Activated effector memory CD4-positive, alpha-beta T cell treated with Interleukin-2 at 50 U/mL for 16 hours (primary cell): ENCODE measurements at places on chromosomes 3 and 15.
A peak's percentile ranks its signal among the peaks of the same experiment; 100 is the strongest.

GRCh38 chr15:52437646-52438045, 91.0 kb downstream of the MYO5A start:
- DNase-seq = no peak

DNA sequence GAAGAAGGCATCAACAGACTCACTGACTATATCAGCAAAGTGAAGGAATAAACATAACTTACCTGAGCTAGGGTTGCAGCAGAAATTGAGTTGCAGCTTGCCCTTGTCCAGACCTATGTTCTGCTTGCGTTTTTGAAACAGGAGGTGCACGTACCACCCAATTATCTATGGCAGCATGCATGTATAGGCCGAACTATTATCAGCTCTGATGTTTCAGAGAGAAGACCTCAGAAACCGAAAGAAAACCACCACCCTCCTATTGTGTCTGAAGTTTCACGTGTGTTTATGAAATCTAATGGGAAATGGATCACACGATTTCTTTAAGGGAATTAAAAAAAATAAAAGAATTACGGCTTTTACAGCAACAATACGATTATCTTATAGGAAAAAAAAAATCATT, 17.8 kb downstream of the LMOD3 start:
- no peak for DNase-seq

GRCh38 chr3:187954516-187954872, 199.5 kb upstream of the LPP start:
- no peak for DNase-seq

- DNase-seq = no peak
These were observed 7.0 kb downstream of the IQSEC1 start for GRCh38 chr3:13066236-13066635.

- DNase-seq = no peak
These were observed 274.7 kb upstream of the CTNNB1 start for GRCh38 chr3:40924559-40925141.

DNA sequence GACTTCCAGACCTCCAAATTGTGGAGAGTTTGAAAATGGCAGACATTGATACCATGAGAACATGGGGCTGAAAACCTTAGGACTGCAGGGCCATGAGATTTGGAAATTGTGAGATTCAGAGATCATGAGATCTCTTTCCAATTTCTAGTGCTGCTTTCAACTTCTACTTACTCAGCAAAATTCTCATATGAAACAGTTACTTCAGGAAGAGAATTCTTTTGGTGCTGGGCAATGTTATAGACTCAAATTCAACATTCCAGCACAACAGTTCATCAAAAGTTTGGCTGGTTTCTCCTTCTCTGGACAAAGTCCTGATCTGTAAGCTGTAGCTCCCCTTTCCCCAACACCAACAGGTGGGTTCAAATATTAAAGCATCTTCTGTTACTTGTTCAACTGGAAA, 506.9 kb upstream of the NECTIN3 start:
- DNase-seq = no peak

- no peak for DNase-seq
These were observed 12.9 kb downstream of the SPINT1 start for GRCh38 chr15:40856746-40857145.

- DNase-seq = no peak
These were observed 9.2 kb upstream of the ITGA11 start for GRCh38 chr15:68441045-68441743.

DNA sequence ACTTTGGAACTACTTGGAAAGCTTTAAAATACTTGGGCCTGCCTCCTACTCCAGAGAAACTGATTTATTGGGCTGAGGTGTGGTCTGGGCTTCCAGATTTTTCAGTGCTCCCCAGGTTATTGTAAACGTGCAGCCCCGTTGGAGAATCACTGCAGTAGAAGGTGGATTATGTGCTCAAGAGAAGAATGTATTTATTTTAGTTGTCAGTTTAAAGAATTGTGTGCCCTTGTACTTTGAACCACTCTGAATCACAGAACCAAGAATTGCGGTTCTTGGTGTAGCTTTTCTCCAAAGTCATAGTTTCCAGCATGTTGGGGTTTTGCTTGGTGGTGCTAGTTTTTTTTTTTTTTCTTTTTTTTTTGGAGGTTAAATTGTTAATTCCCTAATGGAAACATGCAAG, 1.6 kb downstream of the TATDN2 start:
- no peak for DNase-seq

DNA sequence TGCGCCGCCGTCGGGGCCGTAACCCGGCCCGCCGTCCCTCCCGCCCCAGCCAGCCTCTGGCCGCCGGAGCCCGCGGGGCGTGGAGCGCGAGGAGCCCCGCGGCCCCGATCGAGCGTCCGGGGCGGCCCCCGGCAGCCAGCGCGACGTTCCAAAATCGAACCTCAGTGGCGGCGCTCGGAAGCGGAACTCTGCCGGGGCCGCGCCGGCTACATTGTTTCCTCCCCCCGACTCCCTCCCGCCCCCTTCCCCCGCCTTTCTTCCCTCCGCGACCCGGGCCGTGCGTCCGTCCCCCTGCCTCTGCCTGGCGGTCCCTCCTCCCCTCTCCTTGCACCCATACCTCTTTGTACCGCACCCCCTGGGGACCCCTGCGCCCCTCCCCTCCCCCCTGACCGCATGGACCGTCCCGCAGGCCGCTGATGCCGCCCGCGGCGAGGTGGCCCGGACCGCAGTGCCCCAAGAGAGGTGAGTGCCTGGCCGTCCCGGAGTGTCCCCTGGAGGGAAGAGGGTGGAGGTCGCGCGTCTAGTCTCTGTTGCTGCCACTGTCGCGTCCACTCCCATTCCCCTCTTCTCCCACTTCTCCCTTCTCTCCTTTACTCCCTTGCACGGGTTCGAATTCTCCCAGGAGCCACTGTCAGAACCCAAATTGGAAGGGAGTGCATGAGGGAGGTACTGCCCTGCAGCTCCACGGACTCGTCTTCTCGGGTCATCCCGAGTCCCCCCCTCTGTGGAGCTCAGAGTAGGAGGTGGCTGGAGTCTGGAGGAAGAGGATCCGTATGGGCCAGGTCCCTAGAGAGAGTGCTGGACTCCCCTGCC, 585 bp downstream of the CSK start:
- peak; percentile 59 for DNase-seq

- DNase-seq = no peak
These were observed 245.3 kb downstream of the MYRIP start for GRCh38 chr3:40054568-40055222.

GRCh38 chr3:58029842-58030584, 21.8 kb downstream of the FLNB start:
- DNase-seq = no peak

- DNase-seq = no peak
These were observed 91.9 kb downstream of the RORA start for GRCh38 chr15:61137105-61137792.

DNA sequence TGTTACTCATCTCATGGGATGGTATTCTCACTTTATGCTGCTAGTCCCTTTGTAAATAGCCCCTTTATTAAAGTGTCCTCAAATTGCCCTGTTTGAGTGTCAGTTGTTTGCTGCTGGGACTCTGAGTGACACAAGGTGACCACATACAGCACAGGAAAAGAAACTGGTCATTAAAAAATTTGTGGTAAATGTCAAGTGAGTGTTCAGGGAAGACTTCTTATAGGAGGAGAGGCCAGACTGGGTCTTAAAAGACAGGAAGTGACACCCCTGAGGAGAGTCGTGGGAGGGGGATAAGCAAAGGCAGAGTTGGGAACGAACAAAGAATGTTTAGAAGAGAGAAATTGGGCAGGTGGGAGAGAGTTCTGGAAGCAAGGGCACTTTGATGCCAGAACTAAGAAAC, 35.2 kb downstream of the CCR3 start:
- no peak for DNase-seq

GRCh38 chr3:46931631-46932331, 44.8 kb downstream of the CCDC12 start:
- no peak for DNase-seq

DNA sequence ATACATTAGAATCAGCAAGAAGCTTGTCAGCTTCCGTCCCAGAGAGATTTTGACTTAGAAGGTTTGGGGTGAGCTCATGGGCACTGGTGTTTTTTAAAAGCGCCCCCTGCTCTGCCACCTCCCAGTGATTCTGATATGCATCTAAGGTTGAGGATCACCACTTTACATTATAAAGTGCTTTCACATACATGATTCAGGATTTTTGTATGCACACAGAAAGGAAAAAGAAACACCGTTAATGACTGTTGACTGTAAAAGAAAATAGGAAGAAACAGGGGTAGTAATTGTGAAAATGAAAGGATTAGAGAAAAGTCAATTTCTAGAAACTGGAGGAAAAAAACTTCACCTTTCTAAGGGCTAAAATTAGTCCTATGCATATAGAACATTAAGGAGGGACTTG, 104.9 kb upstream of the ZBED2 start:
- DNase-seq = no peak

DNA sequence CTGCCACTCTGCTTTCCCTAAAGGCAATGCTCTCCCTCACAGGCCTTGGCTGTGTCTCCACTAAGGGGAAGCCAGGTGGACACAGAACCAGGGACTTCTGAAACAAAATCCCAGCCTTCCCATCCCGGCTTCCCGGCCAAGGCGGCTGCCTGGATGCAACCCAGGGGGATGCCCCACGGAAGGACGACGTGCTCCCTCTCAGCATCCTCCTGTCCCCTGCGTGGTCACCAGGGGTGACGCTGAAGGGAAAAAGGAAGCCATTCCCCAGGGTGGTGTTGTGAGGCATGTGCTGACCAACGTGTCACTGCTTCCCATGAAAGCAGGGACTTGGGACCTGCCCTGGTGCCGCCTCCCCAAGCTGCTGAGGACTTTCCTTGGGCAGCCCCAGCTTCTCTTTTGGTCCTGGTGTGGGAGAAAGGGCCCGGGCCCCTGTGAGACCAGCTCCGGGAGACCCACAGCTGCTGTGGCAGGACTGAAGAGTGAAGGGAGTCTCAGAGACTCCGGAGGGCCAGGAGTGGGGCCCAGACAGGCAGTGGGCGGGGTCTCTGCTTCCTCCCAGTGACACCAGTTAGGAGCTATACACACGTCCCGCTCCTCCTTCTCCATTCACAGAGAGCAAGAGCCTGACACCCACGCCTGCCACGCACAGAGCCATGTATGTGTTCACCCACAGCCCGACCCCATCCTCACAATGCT, 139.2 kb downstream of the NUP210 start:
- DNase-seq = no peak

DNA sequence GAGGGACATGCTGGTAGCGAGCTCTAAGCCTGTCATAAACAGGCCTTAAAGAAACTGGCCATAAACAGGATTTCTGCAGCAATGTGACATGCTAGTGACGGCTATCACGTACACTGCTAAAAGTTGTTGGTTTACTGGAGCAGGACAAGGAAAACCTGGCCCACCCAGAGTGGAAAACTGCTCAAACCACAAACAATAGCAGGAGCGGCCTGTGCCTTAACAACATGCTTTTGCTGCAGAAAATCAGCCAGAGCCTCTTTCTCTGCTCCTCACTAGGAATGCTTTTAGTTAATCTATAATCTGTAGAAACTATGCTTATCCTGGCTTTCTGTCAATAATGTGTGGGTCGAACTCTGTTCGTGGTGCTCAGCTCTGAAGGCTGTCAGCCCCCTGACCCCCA, 202.9 kb upstream of the UBE3A start:
- no peak for DNase-seq

GRCh38 chr15:55775316-55775715, 32.4 kb upstream of the PRTG start:
- DNase-seq = no peak

GRCh38 chr15:92082006-92082843, 228.7 kb downstream of the SLCO3A1 start:
- DNase-seq = peak; percentile 14

- no peak for DNase-seq
These were observed 148.8 kb downstream of the NSMCE3 start for GRCh38 chr15:29120593-29121368.
